ENCODE measurements at places on chromosomes 16 and 17.

DNA sequence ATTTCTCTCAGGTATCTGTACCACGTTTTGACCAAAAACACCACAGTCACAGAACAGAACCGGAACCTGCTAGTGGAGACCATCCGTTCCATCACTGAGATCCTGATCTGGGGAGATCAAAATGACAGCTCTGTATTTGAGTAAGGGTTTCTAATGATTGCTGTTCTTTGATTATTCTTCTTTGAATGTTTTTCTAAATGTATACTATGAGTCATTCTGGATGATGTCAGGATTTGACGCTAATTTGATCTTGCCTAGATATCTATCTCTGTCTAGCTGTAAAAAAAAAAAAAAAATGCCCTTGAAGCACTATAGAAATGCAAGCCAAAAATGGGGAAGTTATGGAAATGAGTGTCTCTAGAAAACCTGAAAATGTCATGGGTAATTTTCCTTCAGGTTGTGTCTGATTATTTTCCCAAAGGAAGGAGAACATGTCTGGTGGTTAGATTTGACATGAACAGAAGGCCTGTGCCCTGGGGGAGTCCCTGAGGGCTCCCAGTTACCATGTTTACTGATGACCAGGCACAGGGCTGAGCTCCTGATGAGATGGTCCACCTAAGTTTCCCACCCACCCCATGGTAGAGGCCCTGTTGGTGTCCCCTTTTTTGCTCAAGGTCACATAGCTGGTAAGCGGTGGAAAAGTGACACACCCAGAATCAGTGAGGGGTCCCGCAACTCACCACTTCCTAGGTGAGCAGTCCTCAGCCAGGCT lies 13.6 kb downstream of the CLEC16A start:
- DNase-seq = no peak

DNA sequence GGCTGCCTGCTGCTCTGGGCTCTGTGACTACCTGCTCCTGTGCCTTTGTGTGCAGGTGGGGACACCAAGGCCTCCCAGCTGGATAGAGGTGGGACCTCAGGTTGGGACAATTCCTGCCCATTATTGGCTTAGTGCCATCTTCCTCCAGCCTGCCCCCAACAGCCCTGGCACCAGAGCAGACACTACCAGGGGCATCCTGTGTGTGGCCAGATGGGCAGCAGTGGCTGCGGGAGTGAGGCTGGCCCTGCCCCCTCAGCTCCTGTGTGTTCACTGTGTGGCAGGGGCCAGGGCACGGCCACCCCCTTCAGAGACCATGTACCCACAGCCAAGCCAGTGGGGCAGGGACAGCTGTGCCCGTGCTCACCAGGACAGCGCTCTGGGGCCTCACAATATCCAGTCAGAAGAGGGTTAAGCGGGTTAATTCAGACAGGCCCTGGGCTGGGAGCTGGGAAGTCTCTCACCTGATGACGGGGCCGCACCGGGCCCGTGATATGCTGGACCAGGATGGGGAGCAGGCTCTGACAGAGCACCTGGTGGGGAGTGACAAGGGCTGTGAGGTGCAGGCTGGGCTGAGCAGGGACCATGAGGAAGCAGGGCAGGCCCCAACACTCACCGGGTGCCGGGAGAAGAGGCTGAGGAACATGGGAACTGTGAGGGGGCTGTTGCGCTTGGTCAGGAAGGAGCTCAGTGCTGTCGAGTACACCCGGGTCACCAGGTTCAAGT lies 13.0 kb downstream of the MYBBP1A start:
- no peak for DNase-seq

DNA sequence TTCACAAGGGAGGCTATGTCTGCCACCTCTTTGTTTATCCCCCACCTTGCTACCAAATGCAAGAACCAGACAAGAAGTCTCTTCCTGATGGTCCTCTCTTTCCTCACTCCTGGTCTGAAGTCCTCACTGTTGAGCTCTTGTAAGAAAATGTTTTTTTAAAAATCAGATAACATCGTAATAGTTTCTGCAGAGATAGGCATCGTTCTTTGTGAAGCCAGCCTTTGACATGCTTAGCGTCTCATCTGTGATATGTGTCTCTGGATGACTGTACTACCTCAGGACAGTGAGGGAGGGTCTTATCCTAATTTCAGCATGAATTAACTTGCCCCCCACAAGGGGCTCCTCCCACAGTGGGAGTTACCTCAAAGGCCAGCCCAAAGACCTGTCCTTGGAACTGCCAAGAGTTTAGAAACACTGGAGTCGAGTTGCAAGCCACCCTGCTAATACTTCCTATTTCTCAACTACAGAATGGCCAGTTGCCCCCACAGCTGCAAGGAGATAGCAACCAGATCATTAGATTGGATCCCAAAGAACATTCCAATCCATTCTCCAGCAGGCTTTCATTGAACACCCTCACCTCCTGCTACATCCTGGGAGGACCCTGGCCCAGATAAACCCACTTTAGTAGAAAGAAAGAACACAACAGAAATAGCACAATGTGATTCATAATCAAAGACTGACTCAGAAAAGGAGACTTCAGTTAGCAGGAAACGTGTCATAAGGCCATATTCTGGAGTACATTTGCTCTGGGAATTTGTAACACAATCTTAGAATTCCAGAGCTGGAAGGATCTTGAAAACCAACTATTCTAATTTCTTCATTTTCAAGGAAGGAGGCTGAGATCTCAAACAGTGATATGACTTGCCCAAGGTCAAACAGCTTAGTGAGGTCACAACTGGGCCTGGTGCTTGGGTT lies 151.0 kb downstream of the IRX3 start:
- DNase-seq = no peak

- no peak for DNase-seq
These were observed 6.1 kb upstream of the PYDC1 start for GRCh38 chr16:31223044-31223443.

- DNase-seq = no peak
These were observed 16.0 kb upstream of the PABPN1L start for GRCh38 chr16:88882358-88883030.

- no peak for DNase-seq
These were observed 46.5 kb upstream of the GSE1 start for GRCh38 chr16:85566561-85567100.

DNA sequence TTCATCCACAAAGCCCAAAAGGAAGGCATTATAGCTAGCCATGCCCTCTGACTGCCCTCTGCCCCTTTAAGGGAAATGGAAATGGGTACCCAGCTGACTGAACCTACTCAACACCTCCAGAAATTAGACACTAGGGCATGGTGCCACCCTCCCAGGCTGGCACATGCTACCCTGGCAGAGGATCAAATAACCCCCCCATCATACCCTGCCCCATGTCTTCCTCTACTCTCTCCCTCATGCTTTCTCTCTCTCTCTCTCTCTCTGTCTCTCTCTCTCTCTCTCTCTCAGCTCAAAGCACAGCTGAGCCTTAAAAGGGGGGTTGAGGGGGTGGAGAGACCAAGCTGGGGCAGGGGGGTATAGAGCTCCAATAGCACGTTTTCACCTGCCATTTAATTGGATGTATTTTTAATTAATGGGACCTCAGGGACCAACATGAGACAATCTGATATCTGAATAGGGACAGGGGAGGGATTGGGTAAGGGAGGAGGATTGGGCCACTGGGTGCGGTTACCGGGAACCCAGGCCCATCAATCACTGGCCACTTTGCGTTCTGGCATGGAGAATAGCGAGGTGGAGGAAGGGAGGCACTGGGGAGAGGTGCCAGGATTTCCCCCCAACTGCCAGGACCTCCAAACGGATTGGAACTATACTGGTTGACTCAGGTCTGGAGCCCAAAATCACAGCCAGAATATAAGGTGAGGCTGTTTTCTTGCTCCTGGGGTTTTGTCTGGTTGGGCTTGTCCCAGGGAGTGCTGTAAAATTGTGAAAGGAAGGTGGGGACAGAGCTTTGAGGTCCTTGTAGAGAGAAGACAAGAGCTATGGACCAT lies 57.8 kb downstream of the NEUROD2 start:
- no peak for DNase-seq

DNA sequence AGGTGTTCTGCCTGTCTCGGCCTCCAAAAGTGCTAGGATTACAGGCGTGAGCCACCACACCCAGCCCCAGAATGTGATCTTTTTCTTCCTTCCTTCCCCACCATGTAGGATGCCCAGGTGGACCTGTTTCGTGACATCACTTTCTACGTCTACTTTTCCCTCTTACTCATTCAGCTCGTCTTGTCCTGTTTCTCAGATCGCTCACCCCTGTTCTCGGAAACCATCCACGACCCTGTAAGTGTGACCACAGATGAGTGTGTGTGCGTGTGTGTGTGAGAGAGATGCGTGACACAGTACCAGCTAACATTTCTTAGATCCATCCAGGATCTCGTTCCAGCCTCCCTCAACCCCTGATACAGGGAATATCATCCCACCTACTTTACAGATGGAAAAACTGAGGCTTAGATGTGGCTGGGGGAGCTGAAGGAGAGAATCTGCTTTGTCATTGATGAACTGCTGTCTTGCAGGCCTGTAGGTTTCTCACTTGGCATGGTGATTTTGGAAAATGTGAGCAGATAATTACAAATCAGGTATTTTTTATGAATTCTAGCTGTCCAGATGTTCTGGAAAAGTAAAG lies 67.1 kb downstream of the ABCC1 start:
- no peak for DNase-seq

DNA sequence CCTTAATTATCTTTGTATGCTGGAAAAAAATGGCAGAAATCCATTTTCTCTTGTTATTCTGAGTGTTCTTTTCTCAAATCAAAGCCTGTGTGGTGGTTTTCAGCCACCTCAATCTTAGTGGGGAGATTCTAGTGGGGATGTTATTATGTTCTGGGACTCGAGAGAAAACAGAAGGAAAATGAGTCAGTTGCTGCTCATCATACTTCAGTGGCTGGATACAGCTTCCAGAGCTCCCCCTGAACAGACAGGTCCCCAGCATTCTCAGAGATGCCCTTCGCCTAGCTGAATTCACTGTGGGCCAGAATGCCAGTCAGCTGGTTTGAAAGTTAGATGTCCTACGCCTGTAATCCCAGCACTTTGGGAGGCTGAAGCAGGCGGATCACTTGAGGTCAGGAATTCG lies 8.5 kb downstream of the ST6GALNAC1 start:
- no peak for DNase-seq

DNA sequence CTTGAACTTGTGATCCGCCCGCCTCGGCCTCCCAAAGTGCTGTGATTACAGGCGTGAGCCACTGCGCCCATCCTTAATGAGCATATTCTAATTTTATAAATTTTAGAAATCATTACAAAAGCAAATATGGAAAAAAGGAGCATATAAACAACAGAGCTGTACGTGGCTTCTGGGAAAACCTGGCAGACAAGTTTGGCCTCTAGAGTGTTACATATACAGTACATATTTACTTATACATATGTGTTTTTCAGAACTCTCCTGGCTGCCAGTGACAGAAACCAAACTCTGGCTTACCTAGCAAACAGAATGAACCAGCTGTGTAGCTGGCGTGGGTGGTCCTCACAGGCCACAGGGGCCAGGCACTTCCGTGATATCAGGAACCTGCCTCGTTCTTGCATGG lies 10.1 kb downstream of the DRC3 start:
- no peak for DNase-seq

GRCh38 chr17:21539146-21539545 lies 153.2 kb upstream of the KCNJ18 start:
- no peak for DNase-seq

DNA sequence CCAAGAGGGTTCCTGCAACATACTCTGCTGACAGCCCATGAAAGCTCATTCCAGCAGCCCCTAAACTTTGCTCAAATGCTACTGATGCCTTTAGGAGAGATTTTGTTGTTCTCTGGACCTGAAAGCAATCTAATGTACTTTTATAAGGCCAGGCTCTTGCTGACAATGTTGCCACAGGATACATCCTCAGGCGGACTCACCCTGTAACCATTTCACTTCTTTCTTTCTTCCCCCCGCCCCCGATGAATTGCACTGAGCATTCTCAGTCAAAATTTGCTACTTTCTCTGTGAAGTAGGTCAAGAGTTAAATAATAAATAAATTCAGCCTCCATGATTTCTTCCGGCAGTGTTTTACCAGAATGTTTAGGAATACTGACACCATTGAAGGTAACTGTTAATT lies 1.5 kb downstream of the GAS7 start:
- no peak for DNase-seq

- DNase-seq = no peak
These were observed 5.0 kb downstream of the RPRML start for GRCh38 chr17:46974086-46974485.

DNA sequence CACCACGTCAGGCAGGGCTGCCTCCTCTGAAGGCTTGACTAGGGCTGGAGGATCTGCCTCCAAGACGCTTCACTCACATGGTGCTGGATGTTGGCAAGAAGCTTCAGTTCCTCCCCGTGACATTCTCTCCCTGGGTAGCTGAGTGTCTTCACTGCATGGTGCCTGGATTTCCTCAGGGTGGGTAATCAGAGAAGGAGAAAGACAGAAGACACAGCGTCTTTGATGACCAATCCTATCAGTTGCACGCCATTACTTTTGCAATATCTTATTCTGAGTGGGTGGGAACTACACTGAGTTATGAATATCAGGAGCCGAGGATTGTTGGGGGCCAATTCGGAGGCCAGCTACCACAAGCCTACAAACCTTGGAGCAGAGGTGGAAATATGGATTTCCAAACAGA lies 139.7 kb downstream of the SHISA6 start:
- no peak for DNase-seq

DNA sequence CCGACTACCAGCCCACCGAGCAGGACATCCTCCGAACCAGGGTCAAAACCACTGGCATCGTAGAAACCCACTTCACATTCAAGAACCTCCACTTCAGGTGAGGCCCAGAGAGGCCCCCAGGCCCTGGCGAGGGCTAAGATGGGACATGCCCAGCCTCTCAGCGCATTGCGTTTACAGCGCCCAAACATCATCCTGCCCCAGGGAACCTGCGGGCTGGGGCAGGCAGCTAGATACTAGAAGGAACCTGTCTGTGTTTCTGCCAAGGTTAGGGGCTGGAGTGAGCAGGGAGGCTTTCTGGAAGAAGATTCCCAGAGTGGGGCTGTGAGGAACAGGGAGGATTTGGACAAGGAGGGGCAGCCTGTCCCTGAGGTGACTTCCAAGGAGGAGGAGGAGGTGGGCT lies 90.6 kb downstream of the AMFR start:
- DNase-seq = no peak

GRCh38 chr17:79414063-79414792 lies 196.6 kb downstream of the RBFOX3 start:
- no peak for DNase-seq

GRCh38 chr16:63581570-63581969 lies 1540.3 kb downstream of the CDH11 start:
- no peak for DNase-seq

DNA sequence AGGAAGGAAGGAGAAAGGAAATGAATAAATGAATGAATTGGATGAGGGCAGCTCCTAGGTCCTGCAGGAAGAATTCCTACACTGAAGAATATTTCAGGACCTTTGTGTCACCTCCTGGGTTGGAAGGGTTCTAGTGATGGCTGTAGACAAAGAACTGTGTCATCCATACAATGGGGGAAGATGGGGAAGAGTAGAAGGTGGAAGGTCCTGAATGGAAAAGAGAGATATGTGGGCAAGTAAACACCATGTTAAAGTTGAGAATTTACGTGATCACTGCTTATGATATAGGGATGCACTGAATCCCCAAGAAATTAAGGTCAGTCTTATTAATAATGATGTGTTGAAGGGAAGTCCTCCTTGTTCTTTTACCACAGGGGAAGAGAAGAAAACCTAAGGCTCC lies 4.2 kb upstream of the SUPT4H1 start:
- no peak for DNase-seq

GRCh38 chr17:185445-186138 lies 4.1 kb upstream of the DOC2B start:
- DNase-seq = no peak
